Chondrocyte (in vitro differentiated cells): ENCODE measurements at places on chromosomes 4 and X. TPM values are rescaled to one million over a fixed set of nuclear protein-coding genes. Genes with fewer than 3 reads are reported as not detected.
A peak's percentile ranks its signal among the peaks of the same experiment; 100 is the strongest.

GRCh38 chr4:6916587-6917460 lies 7.2 kb downstream of the TBC1D14 start:
- no peak overlapping the region for H3K27ac ChIP-seq
- no peaks in the 10 kb centered on the region for H3K27me3 ChIP-seq
- H3K4me1 ChIP-seq, result peaks cover 26% of the 10 kb centered on the region

The PPP1R2C gene
- total RNA-seq, result not detected in 3 replicates

The RGN gene
- total RNA-seq, result 0.33 TPM in 1 of 3 replicates, not detected in the others

GRCh38 chr4:84503495-84504437 lies 4.7 kb upstream of the NKX6-1 start:
- no peak overlapping the region for H3K4me3 ChIP-seq
- DNase-seq, result no peak
- H3K36me3 ChIP-seq, result peaks cover 3% of the 10 kb centered on the region

DNA sequence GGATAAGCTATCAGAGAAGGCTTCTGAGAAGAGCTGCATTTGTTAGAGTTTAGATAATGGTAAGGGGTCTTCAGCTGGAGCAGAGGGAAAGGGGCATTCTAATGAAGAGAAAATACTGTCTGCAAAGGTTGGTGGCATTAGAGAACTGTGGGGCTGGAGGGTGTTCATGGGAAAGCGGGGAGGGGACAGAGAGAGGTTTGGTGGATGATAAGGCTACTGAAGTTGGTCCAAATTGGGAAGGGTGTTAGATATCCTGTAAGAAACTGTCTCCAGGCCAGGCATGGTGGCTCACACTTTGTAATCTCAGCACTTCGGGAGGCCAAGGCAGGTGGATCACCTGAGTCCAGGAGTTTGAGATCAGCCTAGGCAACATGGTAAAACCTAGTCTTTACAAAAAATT lies 59.9 kb downstream of the AFF1 start:
- H3K27ac ChIP-seq, result no peak overlapping the region
- no peaks in the 10 kb centered on the region for H3K27me3 ChIP-seq
- H3K36me3 ChIP-seq, result peaks cover 3% of the 10 kb centered on the region
- H3K4me1 ChIP-seq, result peaks cover 2% of the 10 kb centered on the region

- DNase-seq, result no peak
- H3K27ac ChIP-seq, result no peak overlapping the region
- peaks cover 5% of the 10 kb centered on the region for H3K4me1 ChIP-seq
Measured at GRCh38 chrX:23990455-23990854, 36.5 kb downstream of the KLHL15 start.

DNA sequence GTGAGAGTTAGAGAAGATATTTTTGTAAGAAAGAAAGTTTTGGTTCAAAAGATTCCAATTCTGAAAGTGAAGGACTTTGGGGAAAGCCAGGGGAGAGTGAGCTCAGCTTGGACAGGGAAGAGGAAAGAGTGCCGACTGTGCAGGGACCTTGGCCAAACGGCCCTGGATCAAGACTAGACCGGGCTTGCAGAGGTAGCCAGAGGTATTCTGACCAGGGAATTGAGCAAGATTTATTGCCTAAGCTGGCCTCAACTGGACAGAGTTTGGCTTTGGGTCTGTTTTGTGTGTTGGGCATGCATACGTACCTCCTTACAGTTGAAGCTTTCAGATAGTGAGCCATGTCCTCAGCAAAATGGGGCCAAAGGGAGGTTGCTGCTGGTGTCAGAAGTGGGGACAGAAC lies 11.6 kb downstream of the PLAC1 start:
- H3K4me3 ChIP-seq, result no peak overlapping the region
- no peaks in the 10 kb centered on the region for H3K36me3 ChIP-seq
- H3K27me3 ChIP-seq, result peaks cover 2% of the 10 kb centered on the region

The CXCL10 gene
- total RNA-seq, result not detected in 3 replicates

The S100P gene
- total RNA-seq, result 0.95 to 1.1 TPM in 2 of 3 replicates, not detected in the other

The CXorf49B gene
- not detected in 3 replicates for total RNA-seq

The H2AZ1 gene
- total RNA-seq, result 157 to 209 TPM (median 198 TPM) in 3 replicates

The POU3F4 gene
- total RNA-seq, result not detected in 3 replicates

The TCP11X2 gene
- total RNA-seq, result not detected in 3 replicates

- H3K4me1 ChIP-seq, result peaks cover 2% of the 10 kb centered on the region
- H3K4me3 ChIP-seq, result no peak overlapping the region
- H3K27me3 ChIP-seq, result no peaks in the 10 kb centered on the region
- no peak for DNase-seq
- no peak overlapping the region for H3K27ac ChIP-seq
Measured at GRCh38 chrX:130071611-130072344, 38.5 kb downstream of the ELF4 start.

- no peaks in the 10 kb centered on the region for H3K36me3 ChIP-seq
- no peaks in the 10 kb centered on the region for H3K27me3 ChIP-seq
- no peak overlapping the region for H3K4me3 ChIP-seq
- no peak overlapping the region for H3K27ac ChIP-seq
- peaks cover 10% of the 10 kb centered on the region for H3K4me1 ChIP-seq
Measured at GRCh38 chr4:108988464-108989195, 225.8 kb upstream of the ETNPPL start.

- DNase-seq, result no peak
- no peak overlapping the region for H3K27ac ChIP-seq
- H3K36me3 ChIP-seq, result peaks cover 38% of the 10 kb centered on the region
- H3K27me3 ChIP-seq, result no peaks in the 10 kb centered on the region
- no peak overlapping the region for H3K4me3 ChIP-seq
Measured at GRCh38 chr4:15562623-15563022, 92.5 kb downstream of the FBXL5 start.

The HSD17B13 gene
- not detected in 3 replicates for total RNA-seq

The NEUROG2 gene
- total RNA-seq, result not detected in 3 replicates

GRCh38 chr4:52421811-52422213 lies 237.3 kb downstream of the USP46 start:
- no peak overlapping the region for H3K4me3 ChIP-seq
- H3K36me3 ChIP-seq, result peaks cover 2% of the 10 kb centered on the region
- no peak for DNase-seq
- H3K27me3 ChIP-seq, result no peaks in the 10 kb centered on the region

GRCh38 chr4:151174784-151175183 lies 75.4 kb downstream of the RPS3A start:
- no peak overlapping the region for H3K4me3 ChIP-seq
- H3K36me3 ChIP-seq, result peaks cover 20% of the 10 kb centered on the region
- H3K4me1 ChIP-seq, result peaks cover 17% of the 10 kb centered on the region
- no peak for DNase-seq

DNA sequence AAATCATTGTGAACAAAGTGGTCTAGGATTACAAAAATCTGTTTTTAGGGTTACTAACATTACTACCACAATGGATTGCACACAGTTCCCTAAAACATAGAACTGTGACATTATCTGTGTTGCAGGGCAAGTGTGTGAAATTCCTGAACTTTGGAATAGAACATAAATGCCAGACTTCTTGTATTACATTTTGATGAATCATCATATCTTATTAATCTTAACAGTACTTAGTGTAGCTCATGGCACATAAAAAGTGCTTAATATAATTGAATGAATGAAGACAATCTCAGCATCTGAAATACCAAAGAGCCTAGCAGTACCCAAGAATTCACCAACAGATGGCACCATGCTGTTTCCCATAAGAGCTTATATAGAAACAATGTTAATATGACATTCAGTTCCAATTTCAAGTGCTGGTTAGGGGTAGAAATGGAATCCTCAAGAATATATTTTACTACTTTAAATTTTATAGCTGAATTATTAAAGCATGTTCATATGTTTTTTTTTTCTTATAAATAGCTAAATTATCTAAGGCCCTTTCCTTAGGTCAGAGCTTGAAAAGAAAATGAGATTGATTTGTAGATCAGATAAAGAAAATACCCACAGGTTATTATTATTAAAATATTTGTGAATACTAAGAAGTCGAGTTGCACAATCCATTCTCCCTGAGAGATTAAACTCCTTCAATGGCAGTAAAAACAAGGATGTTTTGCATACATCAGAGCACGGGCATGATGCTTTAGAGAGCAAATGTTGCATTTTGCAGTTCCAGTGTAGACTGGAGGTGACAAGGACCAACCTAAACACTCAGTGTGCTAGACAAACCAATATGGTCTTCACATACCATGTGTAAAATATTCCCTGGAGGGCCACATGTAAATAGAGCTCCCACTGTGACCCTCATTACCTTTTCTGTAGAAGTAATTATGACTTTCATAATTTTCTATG lies 25.7 kb upstream of the SHISA3 start:
- no peak overlapping the region for H3K4me3 ChIP-seq
- H3K27me3 ChIP-seq, result peaks cover 23% of the 10 kb centered on the region
- H3K36me3 ChIP-seq, result no peaks in the 10 kb centered on the region

The GABRG1 gene
- not detected in 3 replicates for total RNA-seq

DNA sequence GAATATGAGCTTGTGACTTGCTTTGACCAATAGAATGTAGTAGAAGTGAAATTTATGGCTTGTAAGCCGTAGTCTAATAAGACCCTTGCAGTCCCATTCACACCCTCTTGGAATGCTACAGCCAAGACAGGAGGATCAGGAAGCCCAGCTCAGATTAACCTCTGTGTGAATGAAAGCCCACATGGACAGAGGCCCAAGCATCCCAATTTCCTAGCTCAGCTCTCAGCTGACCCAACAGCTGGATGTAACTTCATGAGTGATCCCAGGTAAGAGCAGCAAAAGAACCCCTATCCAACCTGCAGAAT lies 12.8 kb upstream of the PPM1K start:
- H3K27me3 ChIP-seq, result no peaks in the 10 kb centered on the region
- no peaks in the 10 kb centered on the region for H3K4me1 ChIP-seq
- no peak for DNase-seq

The GPM6B gene
- total RNA-seq, result 6.4 to 31.7 TPM (median 28.8 TPM) in 3 replicates

DNA sequence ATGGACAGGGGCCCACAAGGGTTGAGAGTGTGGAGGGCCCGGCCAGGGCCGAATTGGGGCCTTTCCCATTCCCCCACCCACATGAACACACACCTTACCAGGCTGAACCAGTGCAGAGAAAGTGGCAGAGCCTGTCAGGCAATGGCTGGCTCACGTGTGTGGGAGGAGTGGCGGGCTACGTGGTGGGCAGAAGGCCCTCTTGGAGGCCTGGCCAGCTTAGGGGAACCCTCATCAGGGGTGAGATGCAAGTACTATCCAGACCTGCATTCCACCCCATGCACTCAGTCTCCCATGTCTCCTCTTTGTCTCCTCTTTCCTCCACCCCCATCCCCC lies 965 bp downstream of the TCEAL4 start:
- H3K4me1 ChIP-seq, result peaks cover 11% of the 10 kb centered on the region
- H3K27ac ChIP-seq, result peak overlapping the region; percentile 88
- H3K27me3 ChIP-seq, result no peaks in the 10 kb centered on the region
- peak overlapping the region; percentile 85 for H3K4me3 ChIP-seq

DNA sequence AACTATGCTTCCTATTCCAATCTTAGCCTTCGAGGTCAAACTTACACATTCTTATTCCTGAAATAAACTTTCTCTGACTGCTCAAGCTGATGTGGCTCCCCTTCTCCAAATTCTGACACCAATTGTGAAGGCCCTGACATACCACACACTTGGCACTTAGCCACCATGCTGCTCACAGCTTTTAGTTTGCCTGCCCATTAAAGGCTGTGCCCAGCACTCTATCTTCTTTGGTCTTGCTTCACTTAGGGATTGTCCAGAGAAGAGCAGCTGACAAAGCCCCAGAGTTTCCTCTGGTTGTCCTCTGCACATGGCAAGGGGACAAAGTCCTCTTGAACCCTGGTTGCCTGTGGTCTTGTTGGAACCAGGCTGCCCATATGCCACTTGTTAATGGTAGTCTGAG lies 126.1 kb downstream of the ARHGEF9 start:
- H3K4me3 ChIP-seq, result no peak overlapping the region
- peak overlapping the region; percentile 76 for H3K27ac ChIP-seq
- H3K27me3 ChIP-seq, result no peaks in the 10 kb centered on the region
- H3K4me1 ChIP-seq, result peaks cover 41% of the 10 kb centered on the region
- no peak for DNase-seq

DNA sequence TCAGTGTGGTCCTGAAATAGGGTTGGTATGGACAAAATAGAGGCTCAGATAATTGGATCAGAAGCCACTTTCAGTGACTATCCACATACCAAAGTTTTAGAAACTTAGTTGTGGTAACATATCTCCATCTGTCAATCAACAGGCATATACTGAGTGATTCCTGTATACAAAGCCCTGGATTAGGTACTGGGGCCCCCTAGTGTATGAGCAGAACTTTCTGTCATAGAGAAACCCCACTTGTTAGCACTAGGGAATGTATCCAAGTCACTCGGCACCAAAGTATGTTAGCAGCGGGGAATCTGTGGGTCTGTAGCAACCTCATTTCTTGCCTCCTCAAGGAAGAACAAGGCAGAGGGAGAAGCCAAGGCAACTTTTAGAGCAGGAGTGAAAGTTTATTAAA lies 50.7 kb downstream of the MAP7D3 start:
- no peaks in the 10 kb centered on the region for H3K27me3 ChIP-seq
- no peak for DNase-seq
- H3K4me3 ChIP-seq, result peak overlapping the region; percentile 29
- peak overlapping the region; percentile 90 for H3K27ac ChIP-seq
- H3K36me3 ChIP-seq, result peaks cover 7% of the 10 kb centered on the region

The SHROOM3 gene
- total RNA-seq, result 29.2 to 43.4 TPM (median 42.7 TPM) in 3 replicates

The HERC3 gene
- total RNA-seq, result 14.0 to 16.7 TPM (median 16.6 TPM) in 3 replicates

DNA sequence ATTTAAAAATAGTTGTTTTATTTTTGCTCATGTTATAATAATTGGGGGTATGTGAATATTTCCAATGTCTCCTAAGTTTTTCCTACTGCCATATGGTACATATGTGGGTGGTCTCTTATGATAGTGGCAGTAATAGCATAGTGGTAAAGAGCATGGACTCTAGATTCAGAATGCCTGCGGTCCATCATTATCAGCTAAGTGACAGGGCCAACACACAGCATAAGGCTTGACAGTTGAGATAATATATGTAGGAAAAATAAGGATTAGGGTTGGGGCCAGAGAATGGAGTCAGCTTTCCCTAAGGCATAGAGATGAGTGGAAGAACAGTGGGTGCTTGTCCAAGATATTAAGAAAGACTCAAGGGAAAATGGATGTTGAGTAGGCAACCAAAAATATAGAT lies 2707.5 kb downstream of the PCDH7 start:
- H3K27me3 ChIP-seq, result no peaks in the 10 kb centered on the region
- no peaks in the 10 kb centered on the region for H3K4me1 ChIP-seq
- H3K27ac ChIP-seq, result no peak overlapping the region

The CCDC160 gene
- 0.70 to 1.6 TPM (median 0.87 TPM) in 3 replicates for total RNA-seq

- no peak overlapping the region for H3K27ac ChIP-seq
- no peak overlapping the region for H3K4me3 ChIP-seq
- peaks cover 4% of the 10 kb centered on the region for H3K36me3 ChIP-seq
- no peak for DNase-seq
- peaks cover 26% of the 10 kb centered on the region for H3K4me1 ChIP-seq
- H3K27me3 ChIP-seq, result no peaks in the 10 kb centered on the region
Measured at GRCh38 chr4:38149472-38149996, 189.3 kb downstream of the PTTG2 start.

DNA sequence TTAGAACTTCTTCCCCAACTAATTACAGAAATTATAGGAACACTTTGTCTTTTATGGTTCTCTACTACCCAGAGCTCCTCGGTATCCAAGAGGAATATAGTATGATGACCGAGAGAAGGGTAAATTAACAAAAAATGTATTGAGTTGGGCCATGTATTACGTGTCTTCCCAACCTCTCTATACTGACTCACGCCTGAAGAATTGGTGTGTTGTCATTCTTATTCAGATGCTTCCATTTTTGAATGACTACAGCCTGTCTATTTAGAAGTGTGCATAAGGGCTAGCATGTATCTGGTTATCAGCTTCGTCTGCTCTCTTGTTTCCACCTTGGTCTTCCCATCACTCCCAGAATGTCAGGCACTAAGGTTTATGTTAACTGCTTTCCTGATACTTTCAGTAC lies 24.5 kb upstream of the SCD5 start:
- DNase-seq, result no peak
- no peaks in the 10 kb centered on the region for H3K4me1 ChIP-seq
- peaks cover 67% of the 10 kb centered on the region for H3K36me3 ChIP-seq

- peaks cover 48% of the 10 kb centered on the region for H3K36me3 ChIP-seq
- peak overlapping the region; percentile 97 for H3K27ac ChIP-seq
- no peaks in the 10 kb centered on the region for H3K27me3 ChIP-seq
- no peak for DNase-seq
- H3K4me1 ChIP-seq, result peaks cover 44% of the 10 kb centered on the region
- H3K4me3 ChIP-seq, result peak overlapping the region; percentile 8
Measured at GRCh38 chrX:115650916-115651315, 89.9 kb downstream of the PLS3 start.
